Anterior cingulate cortex (tissue), 58 donors: ENCODE measurements at places on chromosomes 12 and 14.

DNA sequence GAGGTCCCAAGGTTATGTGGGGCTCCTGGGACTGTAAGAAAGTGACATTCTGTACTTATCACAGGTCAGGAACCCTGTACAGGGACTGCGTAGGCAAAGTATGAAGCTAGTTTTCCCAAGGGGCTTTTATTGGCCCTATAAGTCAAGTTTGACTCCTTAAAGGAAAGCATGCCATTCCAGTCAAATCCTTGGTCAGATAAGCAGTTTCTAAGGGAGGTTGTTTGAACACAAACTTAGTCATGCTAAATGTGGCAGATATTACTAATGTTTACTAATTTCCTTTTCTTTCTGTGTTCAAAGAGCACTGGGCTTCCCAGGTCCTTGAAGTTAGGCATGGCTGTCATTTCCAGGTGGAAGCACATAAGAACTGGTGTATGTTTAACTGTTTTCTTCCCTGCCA, 472.4 kb downstream of the ATP23 start:
- no peak for DNase-seq

DNA sequence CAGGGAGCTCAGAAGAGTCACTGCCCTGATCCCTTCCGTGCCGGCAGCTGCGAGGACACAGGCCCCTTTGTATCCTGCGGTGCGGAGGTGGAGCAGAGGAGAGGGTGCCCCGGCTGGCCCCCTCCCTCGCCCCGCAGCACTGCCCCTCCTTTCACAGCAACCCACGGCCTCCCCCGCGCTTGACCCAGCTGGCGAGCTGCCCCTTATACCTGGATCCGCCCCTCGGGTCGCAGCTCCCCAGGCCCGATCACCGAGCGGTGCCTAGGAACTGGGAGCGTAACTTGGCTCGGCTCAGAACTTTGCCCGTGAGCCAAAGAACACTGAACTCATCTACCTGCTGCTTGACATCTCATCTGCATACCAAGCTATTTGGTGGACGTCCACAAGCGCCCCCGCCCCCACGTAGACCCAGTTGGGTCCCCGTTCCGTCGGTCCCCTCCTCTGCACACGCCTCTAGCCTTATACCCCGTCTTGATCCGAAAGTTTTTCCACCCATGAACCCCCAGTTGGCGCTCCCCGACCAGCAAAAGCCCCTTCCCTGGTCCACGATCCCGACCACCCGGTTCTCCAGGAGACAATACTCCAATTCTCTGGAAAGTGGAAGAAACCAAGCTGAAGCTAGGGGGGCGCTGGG, 697 bp upstream of the DNAJC14 start:
- peak; percentile 82 for DNase-seq

DNA sequence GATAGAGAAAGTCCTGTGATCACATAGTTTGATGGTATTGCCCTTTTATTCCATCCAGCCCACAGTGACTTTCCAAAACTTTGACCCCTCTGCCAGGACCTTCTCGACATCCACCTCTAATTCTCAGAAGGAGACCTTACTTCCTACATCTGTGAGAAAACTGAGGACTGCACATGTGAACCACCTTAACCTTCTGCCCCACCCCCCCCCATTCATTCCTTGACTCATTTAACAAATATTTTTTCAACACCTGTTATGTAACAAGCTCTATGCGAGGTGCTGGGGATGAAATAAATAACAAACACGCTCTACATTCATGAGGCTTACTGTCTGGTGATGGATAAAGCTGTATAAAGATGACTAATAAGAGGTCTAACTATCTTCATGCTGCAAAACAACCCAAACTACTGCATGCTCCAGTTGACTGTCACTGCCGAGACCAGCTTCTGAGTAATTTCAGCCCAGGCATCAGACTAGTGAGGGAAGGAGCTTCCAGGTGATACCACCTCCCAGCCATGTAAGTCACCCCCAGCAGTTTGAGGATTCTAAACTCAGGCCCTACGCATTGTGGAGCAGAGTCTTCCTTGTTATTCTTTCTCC, 1.9 kb upstream of the HAL start:
- DNase-seq: no peak

DNA sequence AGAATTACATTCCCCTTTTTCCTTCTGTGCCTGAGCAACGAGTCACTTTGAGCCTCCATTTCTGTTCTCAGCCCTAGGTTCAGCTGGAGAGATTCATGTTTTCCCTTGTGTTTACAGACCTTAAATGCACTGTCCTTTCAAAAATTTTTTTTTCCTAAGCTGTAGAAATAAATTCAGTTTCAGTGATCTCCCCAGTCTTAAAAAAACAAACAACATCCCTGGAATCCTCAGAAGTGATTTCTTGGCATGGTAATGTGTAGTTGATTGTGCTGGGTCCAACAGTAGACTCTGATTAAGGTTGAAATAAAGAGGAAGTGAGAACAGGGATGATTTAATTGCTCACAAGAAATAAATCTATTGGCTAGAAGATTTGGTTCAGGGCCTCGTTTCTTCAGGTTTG, 89.3 kb downstream of the NTN4 start:
- no peak for DNase-seq

- no peak for DNase-seq
These were observed 1.3 kb upstream of the DYRK2 start for GRCh38 chr12:67647181-67647798.

- DNase-seq: no peak
These were observed 105.3 kb downstream of the PRKD1 start for GRCh38 chr14:29822430-29822709.

- DNase-seq: no peak
These were observed 169.6 kb downstream of the C12orf42 start for GRCh38 chr12:103326190-103326589.

GRCh38 chr12:105083031-105083430, 1.2 kb downstream of the ALDH1L2 start:
- DNase-seq: no peak

DNA sequence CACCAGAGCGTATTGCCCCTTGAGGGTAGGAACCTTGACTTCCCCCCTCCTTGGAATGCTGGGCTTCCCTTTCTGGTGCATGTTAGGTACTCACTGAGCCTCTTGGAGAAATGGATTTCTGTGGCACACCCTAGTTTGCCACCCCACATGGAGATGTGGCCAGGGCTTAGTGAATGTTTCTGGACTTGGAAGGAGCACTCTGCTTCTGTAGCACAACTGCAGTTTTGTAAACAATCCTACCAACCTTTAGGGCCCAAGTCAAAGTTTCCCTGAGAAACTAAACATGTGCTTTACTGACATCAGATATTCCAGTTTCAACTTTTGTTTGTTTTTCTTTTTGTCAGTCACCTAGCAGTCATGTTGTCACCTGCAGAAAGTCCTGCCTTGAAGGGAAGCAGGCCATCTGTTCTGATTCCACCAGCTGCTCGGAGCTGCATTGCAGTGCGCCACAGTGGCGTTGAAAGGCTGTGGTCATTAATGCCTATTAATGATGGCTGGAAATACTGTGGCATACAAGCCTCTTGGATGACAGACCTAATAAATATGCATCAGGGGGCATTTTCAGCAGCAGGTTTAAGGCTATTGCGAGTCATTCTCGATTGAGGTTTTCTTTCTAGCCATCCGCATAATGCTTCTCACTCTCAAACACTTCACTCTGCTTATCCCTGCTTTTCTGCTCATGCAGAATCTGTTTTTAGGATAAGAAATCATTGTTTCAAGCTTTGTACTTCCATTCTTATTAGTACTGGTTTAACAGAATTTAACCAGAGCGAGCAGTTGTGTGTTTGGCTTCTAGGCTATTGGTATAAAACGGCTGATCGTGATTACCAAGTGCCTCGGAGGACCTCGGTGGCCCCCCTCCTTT, 7.8 kb downstream of the PELI2 start:
- DNase-seq: no peak

- DNase-seq: no peak
These were observed 14.3 kb upstream of the PAPLN start for GRCh38 chr14:73223049-73223448.

DNA sequence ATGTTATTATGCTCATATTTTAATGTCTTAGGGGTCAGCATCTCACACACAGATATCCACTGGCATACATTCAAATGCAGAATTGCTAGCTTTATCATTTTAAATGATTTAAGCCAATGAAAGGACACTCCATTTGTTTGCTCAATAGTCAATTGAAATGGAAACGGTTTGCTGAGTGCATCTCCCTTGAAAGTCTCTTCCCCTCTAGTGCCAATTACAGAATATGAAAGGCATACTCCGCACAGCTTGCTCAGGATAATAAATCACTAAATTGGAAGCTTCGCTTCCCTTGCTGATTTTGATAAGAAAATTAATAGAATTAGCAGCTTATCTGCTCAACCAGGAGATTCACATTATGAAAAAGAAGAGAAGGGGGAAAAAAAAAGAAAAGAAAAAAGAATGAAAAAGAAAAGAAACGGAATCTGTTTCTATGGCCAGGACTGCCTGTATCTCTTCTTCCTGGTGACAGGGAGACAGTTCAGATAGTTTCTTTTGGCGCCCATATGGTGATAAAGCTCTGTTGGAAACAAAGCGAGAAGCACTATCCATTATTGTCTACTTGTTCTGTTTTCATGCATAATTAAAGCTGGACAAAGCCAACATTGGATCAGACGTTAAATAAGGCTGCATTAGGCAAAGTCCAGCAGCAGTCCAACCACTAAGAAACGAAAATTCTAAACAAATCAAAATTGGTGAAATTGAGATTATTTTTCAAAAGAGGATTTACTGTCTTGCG, 225.0 kb downstream of the GXYLT1 start:
- no peak for DNase-seq

- DNase-seq: no peak
These were observed 58.5 kb downstream of the ARL6IP4 start for GRCh38 chr12:123038966-123039365.

DNA sequence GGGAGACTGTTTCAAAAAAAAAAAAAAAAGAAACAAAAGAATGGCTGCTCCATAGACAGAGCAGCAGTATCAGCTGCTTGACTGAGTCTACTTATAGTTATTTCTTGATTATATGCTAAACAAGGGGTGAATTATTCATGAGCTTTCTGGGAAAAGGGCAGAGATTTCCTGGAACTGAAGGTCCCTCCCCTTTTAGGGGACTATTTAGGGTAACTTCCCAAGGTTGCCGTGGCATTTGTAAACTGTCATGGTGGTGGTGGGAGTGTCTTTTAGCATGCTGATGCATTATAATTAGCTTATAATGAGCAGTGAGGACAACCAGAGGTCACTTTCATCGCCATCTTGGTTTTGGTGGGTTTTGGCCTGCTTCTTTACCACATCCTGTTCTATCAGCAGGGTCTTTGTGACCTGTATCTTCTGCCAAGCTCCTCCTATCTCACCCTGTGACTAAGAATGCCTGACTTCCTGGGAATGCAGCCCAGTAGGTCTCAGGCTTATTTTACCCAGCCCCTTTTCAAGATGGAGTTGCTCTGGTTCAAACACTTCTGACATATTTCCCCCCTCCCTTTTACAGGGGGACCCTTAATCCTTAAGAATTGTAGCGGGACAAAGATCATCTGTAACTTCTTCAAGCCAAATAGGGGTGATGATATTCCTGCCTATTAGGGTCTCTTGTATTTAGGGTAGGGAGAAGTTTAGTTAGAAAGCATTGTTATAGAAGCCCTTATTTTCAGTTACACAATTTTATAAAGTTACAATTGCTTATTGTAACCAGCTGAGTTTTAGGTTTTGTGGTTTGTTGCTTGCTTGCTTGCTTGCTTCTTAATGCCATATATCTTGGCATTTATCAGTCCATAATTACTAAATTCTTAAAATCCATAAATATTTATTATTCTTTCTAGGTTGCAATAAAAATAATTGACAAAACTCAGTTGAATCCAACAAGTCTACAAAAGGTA, 42.5 kb downstream of the MARK3 start:
- DNase-seq: no peak

GRCh38 chr14:68654471-68654941, 138.4 kb downstream of the ZFP36L1 start:
- DNase-seq: no peak

DNA sequence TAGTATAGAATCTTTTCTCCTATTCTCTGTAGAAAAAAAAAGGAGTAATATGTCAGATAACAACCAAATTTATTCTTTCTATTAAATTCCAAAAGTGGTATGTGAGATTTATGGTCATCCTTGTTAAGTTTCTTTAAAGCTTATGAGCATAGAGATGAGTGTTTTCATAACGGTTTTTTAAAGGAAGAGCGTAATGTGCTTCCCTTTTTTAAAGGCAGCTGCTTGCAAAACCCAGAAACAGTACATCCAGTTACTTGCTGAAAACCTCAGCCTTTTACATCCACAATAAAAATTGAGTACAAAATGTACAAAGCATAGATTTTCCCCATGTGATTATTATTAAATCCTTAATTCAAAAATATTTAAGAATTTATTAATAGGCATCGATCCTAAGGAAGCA, 53.6 kb upstream of the CD163 start:
- DNase-seq: no peak

GRCh38 chr14:97428808-97429440, 631.7 kb downstream of the VRK1 start:
- no peak for DNase-seq

- DNase-seq: no peak
These were observed 14.0 kb downstream of the OR11G2 start for GRCh38 chr14:20204721-20205120.

DNA sequence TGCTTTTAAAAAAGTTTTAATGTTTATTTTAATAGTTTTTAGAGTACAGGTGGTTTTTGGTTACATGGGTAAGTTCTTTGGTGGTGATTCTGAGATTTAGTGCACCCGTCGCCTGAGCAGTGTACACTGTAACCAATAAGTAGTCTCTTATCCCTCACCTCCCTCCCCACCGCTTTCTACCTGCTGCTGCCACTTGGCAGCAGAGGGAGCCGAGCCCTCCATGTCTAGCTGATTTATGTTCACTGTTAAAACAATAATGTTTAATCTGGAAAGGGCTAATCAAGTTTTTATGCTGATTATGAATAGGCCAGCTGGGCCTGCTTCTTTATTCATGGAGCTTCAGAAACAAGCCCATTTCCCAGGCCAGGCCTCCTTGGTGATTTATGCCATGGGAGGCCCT, 73.1 kb downstream of the ADCK1 start:
- DNase-seq: no peak

- no peak for DNase-seq
These were observed 11.1 kb upstream of the MARK3 start for GRCh38 chr14:103374121-103374520.

GRCh38 chr12:93500201-93500600, 32.9 kb downstream of the MRPL42 start:
- no peak for DNase-seq

- no peak for DNase-seq
These were observed 18.0 kb downstream of the FOXN4 start for GRCh38 chr12:109291117-109291516.

GRCh38 chr12:51326698-51327439, 2.9 kb upstream of the BIN2 start:
- DNase-seq: no peak

GRCh38 chr12:47886510-47887240, 18.1 kb downstream of the VDR start:
- DNase-seq: no peak
